ENCODE measurements at places on chromosomes 11 and 22.

GRCh38 chr11:72423840-72424239, 10.5 kb downstream of the CLPB start:
- DNase-seq = no peak

GRCh38 chr11:114566276-114566675, 6.6 kb upstream of the NXPE1 start:
- DNase-seq = no peak

- no peak for DNase-seq
These were observed 14.2 kb downstream of the GATD1 start for GRCh38 chr11:763073-763463.

DNA sequence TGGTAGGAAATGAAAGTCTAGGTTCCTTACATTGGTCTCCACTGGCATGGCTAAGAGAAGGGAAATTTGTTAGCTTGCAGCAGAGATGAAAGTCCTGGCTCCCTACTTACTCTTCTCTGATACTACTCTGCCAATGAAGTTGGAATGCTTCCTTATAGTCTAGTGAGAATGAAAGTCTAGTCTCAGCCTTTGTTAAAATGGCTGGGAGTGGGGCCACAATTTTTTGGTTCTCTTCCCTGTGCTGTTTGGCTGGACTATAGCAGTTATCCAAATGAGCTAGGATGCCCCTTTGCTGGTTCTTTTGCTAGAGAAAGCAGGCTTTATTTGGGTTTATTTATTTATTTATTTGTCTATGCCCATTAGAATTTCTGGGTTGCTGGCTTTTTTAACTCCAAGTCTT, 414.3 kb downstream of the AASDHPPT start:
- no peak for DNase-seq

DNA sequence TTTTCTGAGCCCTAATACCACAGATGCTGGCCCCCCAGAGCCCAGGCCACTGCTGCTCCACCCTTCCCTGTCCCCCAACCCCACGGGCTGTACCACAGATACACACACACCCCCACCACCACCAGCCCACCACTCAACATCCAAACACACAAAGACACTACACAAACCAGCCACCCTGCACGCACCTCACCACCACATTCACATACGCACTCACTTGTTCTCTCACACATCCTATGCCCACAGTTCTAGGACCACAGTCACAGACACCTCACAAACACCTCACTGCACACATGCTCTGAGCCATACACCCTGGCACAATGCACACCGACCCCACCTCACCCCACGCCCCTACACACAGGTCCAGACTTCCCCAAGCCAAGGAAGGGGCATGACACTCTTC, 22.5 kb upstream of the OAF start:
- DNase-seq = no peak

GRCh38 chr11:2641623-2642022, 58.2 kb downstream of the KCNQ1OT1 start:
- DNase-seq = no peak

DNA sequence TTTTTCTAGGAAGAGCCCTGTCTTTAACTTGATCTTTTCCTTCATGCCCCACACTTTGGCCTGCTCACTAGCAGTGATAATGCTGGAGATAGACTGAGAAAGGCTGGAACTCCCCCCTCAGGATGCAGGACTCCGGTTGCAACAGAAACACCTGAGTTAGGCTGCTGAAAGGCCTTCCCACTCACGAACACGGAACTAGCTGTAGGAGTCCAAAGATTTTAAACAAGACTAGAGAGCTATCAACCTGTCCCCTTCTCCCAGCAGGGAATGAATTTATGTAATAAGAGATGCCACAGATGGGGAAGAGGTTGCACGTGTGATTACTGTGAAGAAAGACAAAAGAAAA, 13.0 kb downstream of the SCN3B start:
- no peak for DNase-seq

GRCh38 chr11:130873761-130874160, 42.5 kb downstream of the SNX19 start:
- no peak for DNase-seq

- DNase-seq = no peak
These were observed 18.5 kb downstream of the FBLN1 start for GRCh38 chr22:45521178-45521577.

DNA sequence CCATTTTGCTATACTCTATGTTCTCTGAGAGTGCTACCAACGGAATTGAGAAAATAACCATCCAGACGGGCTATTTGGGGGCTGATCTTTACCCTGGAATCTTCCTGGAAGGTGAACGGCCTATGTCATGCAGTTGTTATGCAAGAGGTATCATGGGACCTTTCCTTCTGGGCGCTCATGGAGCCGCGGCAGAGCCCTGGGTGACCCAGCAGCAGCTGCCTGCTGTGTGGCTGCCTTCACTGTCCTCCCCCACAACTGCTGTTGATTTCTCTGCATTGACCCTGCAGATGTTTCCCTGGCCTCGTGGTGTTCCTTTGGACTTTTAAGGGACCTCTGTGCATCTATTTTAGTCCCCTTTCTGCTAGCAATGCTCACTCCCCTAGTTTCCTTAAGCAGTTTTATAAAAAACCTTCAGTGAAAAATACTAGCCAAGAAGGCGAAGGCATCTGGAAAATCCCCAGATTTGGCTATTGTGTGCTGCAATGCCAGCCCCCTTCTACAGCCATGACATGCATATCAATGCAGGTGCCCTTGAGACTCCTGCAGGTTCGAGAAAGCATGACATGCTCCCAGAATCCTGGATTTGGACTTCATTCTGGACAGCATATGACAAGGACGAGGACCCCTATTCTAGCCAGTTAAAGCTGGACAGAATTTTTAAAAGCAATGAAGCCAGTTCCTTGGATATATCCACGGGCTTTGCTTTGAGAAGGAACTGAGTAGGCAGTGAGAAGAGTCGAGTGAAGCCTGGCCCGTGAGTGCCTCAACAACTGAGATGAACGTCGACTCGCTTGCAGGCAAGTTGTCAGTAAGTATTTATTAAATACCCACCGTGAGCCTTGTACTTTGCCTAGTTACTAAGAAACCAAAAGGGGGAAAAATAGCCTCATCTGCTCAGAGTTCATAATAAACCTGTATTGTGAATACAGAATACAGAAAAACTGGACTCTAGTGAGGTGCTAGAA, at the start of gene SLC25A18:
SLC25A18 (plus strand) TSS at position 593 of the 965 bp plus-strand sequence. CDS start 16,447 bp downstream, outside the sequence.
- no peak for DNase-seq

- DNase-seq = no peak
These were observed 144.1 kb downstream of the CTTN start for GRCh38 chr11:70542406-70542805.

DNA sequence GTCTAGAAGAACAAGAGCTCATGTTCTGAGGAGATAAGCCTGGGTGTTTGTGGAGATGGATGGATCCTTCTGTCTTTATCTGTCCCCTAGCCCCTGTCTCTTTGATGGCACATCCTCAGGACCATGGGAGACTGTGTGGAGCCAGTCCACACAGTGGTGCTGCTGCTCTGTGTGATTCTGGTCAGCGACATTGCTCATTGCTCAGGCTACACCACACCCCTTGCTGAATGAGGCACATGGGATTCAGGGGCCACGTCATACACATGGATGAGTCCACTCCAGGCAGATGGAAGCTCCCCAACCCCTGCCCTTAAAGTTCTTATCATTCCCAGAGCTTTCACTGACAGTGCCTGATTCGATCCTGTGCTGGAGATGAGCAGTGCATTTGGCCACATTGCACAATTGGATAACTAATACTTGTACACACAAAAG, 222.2 kb downstream of the NAV2 start:
- no peak for DNase-seq

DNA sequence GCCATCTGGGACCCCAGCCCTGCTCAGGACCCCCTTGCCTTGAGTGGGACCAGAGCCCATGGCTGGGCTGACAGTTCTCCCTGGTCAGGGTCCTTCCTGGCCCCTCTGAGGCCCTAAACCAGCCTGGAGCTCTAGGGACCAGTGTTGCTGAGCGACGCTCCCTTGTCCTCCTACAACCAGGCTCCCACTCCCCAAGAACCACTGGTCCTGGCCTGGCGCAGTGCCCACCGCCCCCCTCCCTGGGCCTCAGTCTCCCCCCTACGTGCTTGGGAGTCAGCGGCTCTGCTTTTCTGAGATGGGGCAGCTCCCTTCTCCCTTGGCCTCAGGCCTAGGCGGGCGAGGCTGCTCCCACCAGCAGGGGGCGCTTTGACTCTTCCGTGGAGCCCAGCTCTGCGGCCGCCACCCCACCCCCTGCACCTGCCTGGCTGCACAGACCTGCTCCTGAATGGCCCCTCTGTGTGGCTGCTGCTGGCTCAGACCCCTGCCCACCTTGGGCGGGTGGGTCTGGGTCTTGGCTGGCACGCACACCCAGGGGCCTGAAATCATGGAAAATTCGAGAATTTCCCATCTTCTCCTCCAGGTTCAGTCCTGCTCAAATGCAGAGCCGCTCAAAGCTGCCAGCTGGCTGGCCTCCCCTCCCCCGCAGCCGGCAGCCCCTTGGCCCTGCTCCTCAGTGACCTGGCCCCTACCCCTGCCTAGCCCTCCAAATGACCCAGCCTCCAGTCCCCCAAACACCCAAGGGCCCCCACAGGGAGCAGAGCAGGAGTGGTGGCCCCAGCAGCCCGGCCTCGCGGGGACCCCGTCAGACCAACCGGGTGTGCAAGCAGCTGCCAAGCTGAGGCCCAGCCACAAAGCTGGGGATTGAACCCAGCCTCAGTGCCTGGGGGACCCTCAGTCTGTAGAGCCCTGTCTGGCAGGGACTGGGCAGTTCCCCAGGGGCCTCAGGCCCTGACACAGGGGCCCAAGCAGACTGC, 9.1 kb downstream of the PRR33 start:
- peak; percentile 9 for DNase-seq

- DNase-seq = no peak
These were observed 16.8 kb downstream of the CUL5 start for GRCh38 chr11:108025387-108026080.

- no peak for DNase-seq
These were observed 388.3 kb downstream of the TENM4 start for GRCh38 chr11:79052544-79052943.

DNA sequence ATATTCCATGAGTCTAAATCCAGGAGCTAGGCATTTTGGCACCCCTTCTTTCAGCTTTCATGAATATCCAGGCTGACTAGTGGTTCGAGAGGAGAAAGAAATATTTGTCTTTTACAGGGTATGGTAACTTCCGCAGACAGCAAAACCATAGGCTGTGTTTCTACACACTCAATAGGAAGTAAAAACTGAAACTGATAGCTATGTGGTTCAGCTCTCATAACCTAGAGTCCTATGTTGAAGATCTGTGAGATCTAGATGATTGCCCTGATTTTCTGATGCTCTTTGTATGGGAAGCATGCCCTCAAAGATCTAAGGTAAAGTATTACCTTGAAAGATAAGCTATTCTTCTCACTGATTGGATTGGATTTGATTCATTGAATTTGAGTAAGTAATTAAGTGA, 118.3 kb downstream of the CD44 start:
- no peak for DNase-seq

GRCh38 chr11:18581825-18582224, 6.7 kb downstream of the UEVLD start:
- DNase-seq = no peak

- no peak for DNase-seq
These were observed 92.7 kb downstream of the NTM start for GRCh38 chr11:131463162-131463561.

GRCh38 chr11:33778675-33779074, 4.4 kb upstream of the FBXO3 start:
- DNase-seq = no peak

GRCh38 chr11:127711748-127712147, 711.2 kb upstream of the KIRREL3 start:
- DNase-seq = no peak

DNA sequence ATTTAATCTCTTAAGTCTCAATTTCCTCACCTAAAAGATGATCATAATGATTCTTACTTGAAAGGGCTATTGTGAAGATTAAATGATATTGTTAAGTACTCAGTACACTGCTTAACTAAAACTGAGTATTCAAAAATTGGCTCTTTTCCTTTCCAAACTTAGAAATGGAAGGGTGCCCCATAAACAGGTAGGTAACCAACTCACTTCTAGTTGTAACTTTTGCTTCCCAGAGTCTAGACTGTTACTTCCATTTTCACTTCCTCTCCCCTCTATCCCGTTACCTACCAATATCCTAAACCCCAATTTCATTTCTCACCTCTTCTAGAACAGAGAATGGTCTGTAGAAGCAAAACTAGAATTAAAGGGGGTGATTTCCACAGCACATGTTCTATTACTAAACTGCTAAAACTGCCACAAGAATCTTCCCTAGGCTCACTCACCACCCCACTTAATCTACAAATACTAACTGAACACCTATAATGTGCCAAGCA, 50.0 kb downstream of the RRAS2 start:
- no peak for DNase-seq

- no peak for DNase-seq
These were observed 10.9 kb downstream of the HEPHL1 start for GRCh38 chr11:94032066-94032465.

DNA sequence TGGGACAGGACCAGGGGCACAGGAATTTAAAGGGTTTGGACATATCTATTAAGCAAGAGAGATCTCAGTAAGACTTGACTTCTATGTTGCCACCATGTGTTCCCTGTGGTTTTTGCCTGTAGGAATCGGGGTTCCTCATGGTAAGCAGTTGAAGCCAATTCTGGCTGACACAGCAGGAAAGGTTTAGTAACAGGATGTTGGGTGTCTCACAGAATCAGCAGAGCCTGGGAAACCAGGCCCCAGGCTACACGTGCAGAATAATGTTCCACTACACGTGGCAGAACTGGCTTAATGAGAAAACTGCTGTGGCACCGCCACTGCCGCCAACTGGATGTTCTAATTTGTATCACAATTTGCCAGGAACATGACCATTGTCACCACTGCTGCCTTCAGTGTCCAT, 264.6 kb upstream of the PLET1 start:
- DNase-seq = no peak

GRCh38 chr11:1639666-1640065, 10.1 kb downstream of the KRTAP5-5 start:
- DNase-seq = no peak

- DNase-seq = no peak
These were observed 106.2 kb upstream of the USP47 start for GRCh38 chr11:11735586-11735985.

- DNase-seq = no peak
These were observed 372.5 kb downstream of the TENM4 start for GRCh38 chr11:79068356-79068755.

- no peak for DNase-seq
These were observed 275.9 kb downstream of the TBC1D22A start for GRCh38 chr22:47038206-47038835.

- DNase-seq = no peak
These were observed 1031.1 kb downstream of the TBC1D22A start for GRCh38 chr22:47793304-47794101.

GRCh38 chr22:39091126-39092081, 5.6 kb upstream of the APOBEC3H start:
- no peak for DNase-seq

- DNase-seq = peak; percentile 57
These were observed 906.3 kb downstream of the DLG2 start for GRCh38 chr11:84720706-84721402.

- no peak for DNase-seq
These were observed 265.8 kb downstream of the TTC28 start for GRCh38 chr22:28413612-28414399.

GRCh38 chr11:95968585-95968984, 44.7 kb upstream of the MTMR2 start:
- no peak for DNase-seq

- DNase-seq = no peak
These were observed 6.8 kb downstream of the TOLLIP start for GRCh38 chr11:1302461-1303125.

GRCh38 chr22:30481711-30482110, 9.9 kb upstream of the SEC14L3 start:
- peak; percentile 40 for DNase-seq

GRCh38 chr11:100675115-100675650, 11.9 kb upstream of the ARHGAP42 start:
- no peak for DNase-seq

- no peak for DNase-seq
These were observed 56.8 kb upstream of the FBXO3 start for GRCh38 chr11:33830903-33831648.

Measured in nucleus accumbens (tissue), 56 donors.